ENCODE measurements at places on chromosomes 4 and X. TPM values are rescaled to one million over a fixed set of nuclear protein-coding genes. Genes with fewer than 3 reads are reported as not detected.

NPY5R gene
- not detected for total RNA-seq

GRCh38 chr4:13966231-13967195 lies 339.0 kb upstream of the BOD1L1 start:
- no peak for DNase-seq

GAGE12H gene
- total RNA-seq, result not detected

- DNase-seq, result no peak
Observed at GRCh38 chrX:9576059-9576458, 111.2 kb downstream of the TBL1X start.

DNA sequence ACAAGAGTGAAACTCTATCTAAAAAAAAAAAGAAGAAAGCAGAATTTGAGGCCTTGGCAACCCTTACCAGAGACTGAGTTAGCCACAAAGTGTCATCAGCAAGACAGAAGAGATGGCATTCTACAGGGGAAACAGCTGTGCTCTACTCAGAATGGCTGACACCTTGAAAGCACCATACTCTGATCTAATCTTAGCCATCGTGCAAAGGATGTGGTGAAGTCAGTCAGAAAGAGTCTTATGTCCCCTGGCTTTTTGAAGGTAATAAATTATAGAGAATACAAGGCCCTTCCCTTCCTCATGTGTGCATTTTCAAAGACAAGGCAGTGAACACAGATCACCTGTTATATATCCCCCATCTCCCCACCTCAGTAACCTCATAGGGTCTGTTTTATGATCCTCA lies 13.2 kb downstream of the CLNK start:
- no peak for DNase-seq
